ENCODE measurements at places on chromosomes 3 and 15. TPM values are rescaled to one million over a fixed set of nuclear protein-coding genes. Genes with fewer than 3 reads are reported as not detected.

DNA sequence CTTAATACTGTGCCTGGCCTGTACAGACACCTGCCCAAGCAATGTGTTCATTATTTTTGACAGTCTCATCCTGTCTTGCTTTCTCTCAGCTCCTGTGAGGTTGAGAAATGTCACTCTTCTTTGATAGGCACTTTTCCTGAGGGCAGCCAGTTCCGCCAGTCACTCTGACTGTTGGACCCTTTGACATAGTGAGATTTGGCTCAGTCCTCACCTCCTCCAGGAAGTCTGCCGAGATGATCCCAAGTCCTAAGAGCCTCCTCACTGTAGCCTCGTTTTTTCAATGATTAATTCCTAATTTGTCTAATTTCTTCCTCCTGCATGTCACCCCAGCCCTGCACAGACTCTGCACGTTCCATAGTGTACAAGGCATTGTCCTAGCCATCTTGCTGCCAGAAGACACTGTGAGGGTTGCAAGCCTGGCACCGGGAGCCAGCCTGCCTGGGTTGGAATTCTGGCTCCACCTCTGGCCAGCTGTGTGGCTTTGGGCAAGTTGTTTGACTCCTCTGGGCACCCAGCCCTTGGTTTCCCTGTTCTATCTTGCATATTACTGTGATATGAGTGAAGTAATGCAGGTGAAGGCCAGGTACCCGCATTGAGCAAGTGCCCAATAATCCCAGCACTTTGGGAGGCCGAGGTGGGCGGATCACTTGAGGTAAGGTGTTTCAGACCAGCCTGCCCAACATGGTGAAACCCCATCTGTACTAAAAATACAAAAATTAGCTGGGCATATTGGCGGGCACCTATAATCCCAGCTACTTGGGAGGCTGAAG is 24.3 kb downstream of the RPLP1 start:
- DNase-seq: no peak

DNA sequence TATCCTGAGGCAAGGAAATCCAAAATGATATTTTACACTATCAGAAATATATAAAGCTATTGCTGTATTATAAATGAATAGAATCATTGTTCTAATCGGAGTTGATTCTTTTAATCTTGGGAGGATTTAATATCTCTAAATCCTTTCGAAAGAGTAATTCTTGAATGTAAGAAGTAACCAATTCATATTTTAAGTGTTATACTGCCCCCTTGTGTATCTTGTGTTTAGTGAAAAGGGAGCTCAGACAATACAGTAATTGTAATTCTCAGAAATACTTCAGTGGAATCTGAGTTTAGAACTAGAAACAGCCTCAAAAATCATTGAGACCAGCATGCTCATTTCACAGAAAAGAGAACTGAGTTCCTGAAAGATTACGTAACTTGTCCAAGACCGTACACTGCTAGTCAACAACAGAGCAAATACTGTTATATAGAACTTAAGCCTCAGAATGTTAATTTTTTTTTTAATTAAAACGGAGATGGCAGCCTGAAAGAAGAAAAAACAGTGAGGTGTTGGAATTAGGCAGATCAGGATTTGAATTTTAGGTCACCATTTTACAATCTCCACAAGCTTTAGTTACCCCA is 42.9 kb downstream of the PLCH1 start:
- DNase-seq: peak; percentile 43

GRCh38 chr3:161531930-161532329 is 35.3 kb downstream of the OTOL1 start:
- no peak for DNase-seq

C3orf22 gene
- not detected for total RNA-seq

Data from tibial nerve (tissue), 4 donors.